ENCODE measurements at places on chromosomes 12 and 14. TPM values are rescaled to one million over a fixed set of nuclear protein-coding genes. Genes with fewer than 3 reads are reported as not detected.

Gene TSFM
- total RNA-seq = 43.2 TPM

Gene SRRM4
- total RNA-seq = not detected

Gene LRCOL1
- not detected for total RNA-seq

Gene RHEBL1
- 21.9 TPM for total RNA-seq

Gene PHLDA1
- 62.0 TPM for total RNA-seq

Gene ADAM21
- total RNA-seq = 0.10 TPM

Gene POTEM
- total RNA-seq = not detected

Gene DENND5B
- 0.95 TPM for total RNA-seq

Gene ATP23
- total RNA-seq = 12.5 TPM

Gene INSM2
- total RNA-seq = not detected

Gene RAP1B
- total RNA-seq = 328 TPM

DNA sequence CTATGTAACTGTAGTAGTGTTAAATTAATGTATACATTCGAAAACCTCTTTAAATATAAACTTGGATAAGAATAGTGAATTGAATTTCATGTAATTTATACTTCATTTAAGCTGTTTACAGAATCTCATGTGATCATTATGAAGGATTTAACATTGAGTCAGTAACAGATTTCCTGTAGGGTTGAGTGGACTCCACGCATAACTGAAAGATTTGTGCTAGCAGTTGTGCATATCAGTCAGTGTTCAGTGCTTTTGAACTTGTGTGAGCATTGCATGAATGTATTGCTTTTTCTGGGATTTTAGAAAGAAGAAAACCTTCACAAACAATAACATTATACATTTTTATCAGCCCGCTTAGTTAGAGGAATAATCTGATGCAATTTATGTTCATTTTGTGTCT is 1435.3 kb downstream of the LRFN5 start:
- DNase-seq = no peak

GRCh38 chr12:71315328-71315985 is 124.1 kb upstream of the LGR5 start:
- no peak for DNase-seq

- no peak for DNase-seq
Measured at GRCh38 chr12:49578471-49579112, 10.7 kb upstream of the MCRS1 start.

DNA sequence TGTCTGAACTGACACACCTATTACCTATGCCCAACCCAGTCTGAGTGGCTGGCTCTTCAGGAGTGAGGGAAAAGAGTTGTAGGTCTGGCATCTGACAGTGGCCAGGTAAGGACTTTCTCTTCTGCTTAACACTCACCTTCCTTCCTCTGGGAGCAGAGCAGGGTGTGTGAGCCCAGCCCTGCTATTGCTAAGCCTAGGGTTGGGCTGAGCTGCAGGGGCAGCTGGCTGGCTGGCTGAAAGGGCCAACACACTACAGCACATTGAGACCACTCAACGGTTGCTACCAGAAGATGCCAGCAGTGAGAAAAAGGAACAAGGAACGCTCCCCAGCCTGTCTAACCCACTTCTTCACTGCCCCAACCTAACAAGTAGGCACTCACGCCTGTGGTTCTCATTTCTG is 201.2 kb downstream of the DPF3 start:
- DNase-seq = no peak

- DNase-seq = no peak
Measured at GRCh38 chr12:58877243-58877743, 43.0 kb downstream of the LRIG3 start.

- DNase-seq = peak; percentile 73
Measured at GRCh38 chr12:123043536-123044001, 63.1 kb downstream of the ARL6IP4 start.

- no peak for DNase-seq
Measured at GRCh38 chr12:63302941-63303536, 152.0 kb upstream of the AVPR1A start.

DNA sequence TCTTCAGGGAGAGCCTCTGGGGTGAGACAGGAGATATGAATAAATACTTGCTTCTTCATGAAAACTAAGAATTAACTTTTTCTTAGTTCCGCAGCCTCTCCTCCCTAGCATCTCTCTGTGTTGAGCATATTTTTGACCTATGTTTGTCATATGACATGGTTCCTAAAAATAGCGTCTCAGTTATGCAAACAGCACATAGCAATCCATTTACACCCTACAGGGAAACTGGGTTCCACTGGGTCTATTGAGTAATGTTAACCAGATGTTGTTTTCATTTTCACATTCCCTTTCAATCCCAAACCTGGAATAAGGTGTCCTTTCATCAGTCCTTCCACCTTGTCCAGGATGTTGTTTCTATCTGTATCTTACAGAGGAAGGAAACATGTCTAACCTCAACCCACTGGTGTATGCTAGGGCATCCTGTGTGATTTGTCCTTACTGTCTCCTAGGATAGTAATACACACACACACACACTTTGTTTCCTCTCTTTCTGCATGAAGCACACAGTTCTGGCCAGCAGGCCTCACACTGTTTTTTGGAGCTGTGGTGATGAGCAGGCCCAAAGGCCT is 1543.5 kb downstream of the AACS start:
- DNase-seq = no peak

DNA sequence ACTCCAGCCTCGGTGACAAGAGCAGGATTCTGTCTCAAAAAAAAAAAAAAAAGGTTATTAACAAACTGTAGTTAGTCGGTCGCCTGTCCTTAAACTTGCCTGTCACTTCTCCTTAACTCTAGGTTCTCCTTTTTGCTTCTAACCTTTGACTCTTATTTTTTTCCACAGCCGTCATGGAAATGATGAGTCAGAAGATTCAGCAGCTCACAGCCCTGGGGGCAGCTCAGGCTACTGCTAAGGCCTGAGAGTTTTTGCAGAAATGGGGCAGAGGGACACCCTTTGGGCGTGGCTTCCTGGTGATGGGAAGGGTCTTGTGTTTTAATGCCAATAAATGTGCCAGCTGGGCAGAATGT is 418 bp upstream of the MYG1 start:
- DNase-seq = no peak

GRCh38 chr14:61179061-61179690 is 102.0 kb downstream of the TMEM30B start:
- no peak for DNase-seq

- DNase-seq = no peak
Measured at GRCh38 chr14:68805414-68805813, 12.5 kb upstream of the ZFP36L1 start.

GRCh38 chr12:47014474-47014873 is 64.9 kb upstream of the PCED1B start:
- no peak for DNase-seq

GRCh38 chr12:103832048-103832997 is 8.7 kb downstream of the NT5DC3 start:
- no peak for DNase-seq

Data from natural killer cell treated with Interleukin-12 subunit alpha and Interleukin-12 subunit beta and Interleukin-15 and Interleukin-18, amount 100 ng/mL, for 72 hours (primary cell).